K562 (cell line): ENCODE measurements at places on chromosomes 2 and 18. TPM values are rescaled to one million over a fixed set of nuclear protein-coding genes. Genes with fewer than 3 reads are reported as not detected.

DNA sequence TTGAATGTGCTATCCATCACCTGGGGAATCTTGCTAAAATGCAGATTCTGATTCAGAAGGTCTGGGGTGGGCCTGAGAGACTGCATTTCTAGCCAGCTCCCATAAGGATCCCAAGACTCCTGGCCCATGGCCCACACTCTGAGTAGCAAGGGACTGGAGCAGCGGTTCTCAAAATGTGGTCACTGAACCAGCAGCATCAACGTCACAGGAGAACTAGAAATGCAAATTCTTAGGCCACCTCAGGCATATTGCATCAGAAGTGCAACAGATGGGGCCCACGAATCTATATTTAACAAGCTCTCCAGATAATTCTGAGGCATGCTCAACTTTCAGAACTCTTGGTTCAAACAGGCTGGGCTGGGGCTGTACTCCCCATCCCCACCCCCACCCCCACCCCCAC lies 74.6 kb downstream of the DHRS9 start:
- DNase-seq = no peak

- DNase-seq = peak; percentile 50
Observed at GRCh38 chr2:8986327-8986976, 17.0 kb downstream of the MBOAT2 start.

The CFAP65 gene
- not detected in 2 replicates for polyA plus RNA-seq

- DNase-seq = no peak
Observed at GRCh38 chr18:69528435-69528834, 127.7 kb downstream of the DOK6 start.
